ENCODE measurements at places on chromosomes 1 and 21. TPM values are rescaled to one million over a fixed set of nuclear protein-coding genes. Genes with fewer than 3 reads are reported as not detected.

GRCh38 chr1:94807742-94808491 lies 12.2 kb upstream of the SLC44A3 start:
- no peak for DNase-seq

CCDC30 gene
- 0.34 TPM for total RNA-seq

GRHL3 gene
- total RNA-seq = not detected

LAMTOR2 gene
- total RNA-seq = 113 TPM

- no peak for DNase-seq
Observed at GRCh38 chr1:82849460-82849859, 1048.7 kb downstream of the ADGRL2 start.

Data from glomerular endothelial cell (primary cell).